ENCODE measurements at places on chromosomes 6 and 20.

GRCh38 chr6:35302604-35303241, 5.1 kb downstream of the DEF6 start:
- peak; percentile 66 for DNase-seq

GRCh38 chr6:43295456-43295855, 2.6 kb upstream of the SLC22A7 start:
- no peak for DNase-seq

GRCh38 chr20:20582734-20583133, 129.7 kb downstream of the RALGAPA2 start:
- no peak for DNase-seq

- no peak for DNase-seq
Measured at GRCh38 chr6:165448210-165448609, 138.8 kb upstream of the C6orf118 start.

DNA sequence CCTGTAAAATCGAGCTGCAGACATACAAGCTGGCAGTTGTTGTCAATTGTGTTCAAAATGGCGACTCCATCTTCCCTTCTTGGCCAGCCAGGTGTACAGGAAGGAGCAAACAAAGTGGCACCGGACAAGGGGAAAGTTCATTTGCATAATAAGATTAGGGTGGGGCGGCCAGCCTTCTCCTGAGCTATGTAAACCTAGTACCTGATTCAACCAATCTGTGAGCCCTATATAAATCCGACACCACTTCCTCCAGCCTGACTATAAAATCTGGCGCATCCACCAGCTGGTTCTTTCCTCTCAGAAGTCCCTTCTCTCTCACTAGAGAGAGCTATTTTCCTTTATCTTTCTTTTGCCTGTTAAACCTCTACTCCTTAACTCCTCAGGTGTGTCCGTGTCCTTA, 8.1 kb upstream of the HBS1L start:
- DNase-seq: no peak

- DNase-seq: no peak
Measured at GRCh38 chr6:162580619-162581018, 146.9 kb downstream of the PRKN start.

- DNase-seq: no peak
Measured at GRCh38 chr6:2448826-2449571, 203.6 kb upstream of the GMDS start.

DNA sequence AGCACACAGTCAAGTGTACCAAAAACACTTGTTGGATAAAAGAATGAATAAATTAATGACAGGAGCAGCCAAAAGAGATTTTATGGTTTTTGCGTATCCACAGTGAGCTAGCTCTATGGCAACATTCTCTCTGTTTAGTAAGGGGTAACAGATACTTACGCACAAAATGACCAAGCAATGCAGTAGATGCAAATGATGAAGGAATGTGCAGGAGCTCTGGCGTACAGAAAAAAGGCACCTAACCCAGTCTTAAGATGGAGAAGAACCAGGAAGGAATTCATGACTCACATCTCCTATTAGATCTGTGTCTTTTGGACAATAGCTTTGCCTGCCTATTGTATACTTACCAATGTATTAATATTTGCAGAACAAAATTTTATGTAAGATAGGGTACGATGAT, 191.9 kb upstream of the PREP start:
- no peak for DNase-seq
